ENCODE measurements at places on chromosomes 2 and 18.

- DNase-seq, result no peak
Measured at GRCh38 chr2:72515696-72516095, 310.1 kb downstream of the EXOC6B start.

DNA sequence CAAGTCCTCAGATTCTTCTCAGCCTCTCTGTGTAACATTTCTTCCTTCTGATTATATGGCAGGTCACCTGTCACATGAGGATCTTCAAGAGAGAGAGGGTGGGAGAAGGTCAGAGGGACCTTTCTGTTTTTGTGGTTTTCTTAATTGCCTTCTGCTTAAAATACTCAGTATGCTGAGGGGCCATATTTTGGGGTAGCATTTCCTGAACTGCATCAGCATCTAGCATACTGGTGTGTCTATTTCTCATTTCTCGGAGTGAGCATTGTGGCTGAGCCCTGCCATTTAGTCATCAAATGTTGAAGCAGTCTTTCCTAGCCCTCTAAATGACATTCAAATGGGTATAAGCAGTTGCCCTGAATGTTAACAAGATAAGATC lies 162.7 kb downstream of the MYO3B start:
- no peak for DNase-seq

DNA sequence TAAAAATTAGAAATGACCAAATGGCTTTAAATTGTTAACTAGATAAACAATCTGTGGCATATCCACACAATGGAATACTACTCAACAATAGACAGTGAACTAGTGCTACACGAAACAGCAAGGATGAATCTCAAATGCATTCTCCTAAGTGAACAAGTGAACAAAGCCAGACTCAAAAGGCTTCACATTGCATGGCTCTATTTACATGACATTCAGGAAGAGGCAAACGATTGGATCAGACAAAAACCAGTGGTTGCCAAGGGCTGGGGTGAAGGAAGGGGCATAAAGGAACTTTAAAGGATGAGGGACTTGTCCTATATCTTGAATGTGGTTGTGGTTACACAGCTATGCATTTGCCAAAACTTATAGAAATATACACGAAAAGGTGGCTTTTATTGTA lies 184.3 kb downstream of the RPIA start:
- DNase-seq, result no peak

DNA sequence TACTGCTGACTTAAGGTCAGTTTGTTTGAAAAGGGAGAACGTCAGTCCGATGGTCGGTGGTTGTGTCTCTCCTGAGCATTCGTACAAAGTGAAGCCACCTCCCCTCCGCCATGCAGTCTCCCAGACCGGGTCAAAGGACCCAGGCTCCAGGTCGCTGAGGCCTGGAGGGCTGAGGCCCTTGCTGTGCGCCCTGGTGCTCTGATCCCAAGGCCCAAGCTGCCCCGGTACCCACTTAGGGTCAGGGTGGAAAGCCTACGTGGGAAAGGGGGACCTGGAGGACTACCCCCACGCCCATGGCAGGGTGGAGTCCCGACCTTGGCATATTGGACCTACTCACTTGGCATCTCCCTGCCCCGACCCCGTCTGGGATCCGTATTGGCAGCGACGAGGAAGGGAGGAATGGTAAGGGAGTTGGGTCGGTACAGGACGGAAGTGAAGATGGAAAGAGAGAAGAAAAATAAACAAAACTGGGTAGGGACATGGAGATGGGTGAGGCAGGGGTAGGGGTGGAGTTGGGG lies 8.0 kb upstream of the SIX3 start:
- no peak for DNase-seq

DNA sequence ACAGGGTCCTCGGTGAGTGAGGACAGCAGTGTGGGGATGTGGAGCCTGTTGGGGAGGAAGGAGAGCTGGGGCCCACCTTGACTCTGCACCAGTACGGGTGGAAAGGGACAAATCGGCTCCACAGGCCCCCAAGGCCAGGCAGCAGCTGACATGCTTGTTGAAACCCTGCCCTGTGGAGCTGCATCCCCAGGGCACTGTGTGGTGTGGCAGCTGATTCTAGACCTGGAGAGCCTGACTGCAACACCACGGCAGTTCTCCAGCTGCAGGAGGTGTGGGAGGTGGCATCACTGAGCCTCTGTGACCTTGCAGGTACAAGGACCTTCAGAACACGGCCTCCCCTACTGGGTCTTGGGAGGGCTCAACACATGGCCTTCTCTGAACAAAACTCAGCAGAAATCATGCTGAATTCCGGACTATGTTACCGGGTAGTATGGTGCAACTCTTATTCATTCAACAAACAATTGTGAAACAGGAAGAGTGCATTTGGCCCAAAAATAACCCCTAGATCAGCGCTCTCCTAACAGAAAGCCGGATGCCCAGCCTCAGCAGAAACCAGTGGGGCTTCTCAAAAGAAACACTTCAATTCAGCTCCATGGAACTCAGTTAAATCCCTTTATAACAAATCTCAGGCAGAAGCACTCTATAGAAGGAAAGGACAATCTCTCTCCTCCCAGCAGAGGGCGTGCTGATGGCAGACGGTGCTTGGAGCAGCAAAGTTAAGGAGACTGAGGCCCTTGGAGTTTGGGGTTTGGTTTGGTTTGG lies 104.4 kb upstream of the SALL3 start:
- DNase-seq, result no peak

All from fibroblast of villous mesenchyme (primary cell).